ENCODE measurements at places on chromosomes 13 and 19. TPM values are rescaled to one million over a fixed set of nuclear protein-coding genes. Genes with fewer than 3 reads are reported as not detected.

POLRMT gene
- 20.5 TPM for total RNA-seq

DNA sequence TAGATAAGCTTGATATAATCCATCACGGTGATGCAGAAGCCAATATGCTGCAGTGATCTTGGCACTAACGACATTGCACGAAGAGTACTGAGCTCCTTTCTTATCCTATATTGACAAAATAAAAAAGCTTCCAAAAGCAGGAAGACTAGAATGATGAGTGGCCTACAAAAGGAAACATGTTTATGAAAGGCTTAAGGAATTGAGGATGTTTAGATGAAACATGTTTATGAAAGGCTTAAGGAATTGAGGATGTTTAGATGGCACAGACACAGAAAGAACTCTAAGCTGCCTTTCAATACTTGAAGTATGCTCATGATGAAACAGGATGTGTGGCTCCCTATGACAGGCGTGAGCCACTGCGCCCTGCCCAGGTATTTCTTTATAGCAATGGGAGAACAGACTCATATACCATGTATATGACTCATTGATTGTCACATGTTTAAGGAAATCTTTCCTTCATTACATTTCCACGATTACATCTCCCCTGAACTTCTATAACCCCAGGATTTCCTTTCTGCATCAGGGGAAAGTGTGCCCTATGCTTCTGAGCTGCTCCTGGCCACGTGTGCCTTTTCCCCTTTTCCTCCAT lies 690.8 kb upstream of the ARGLU1 start:
- no peak for DNase-seq

GTF2F2 gene
- total RNA-seq: 32.7 TPM

DNA sequence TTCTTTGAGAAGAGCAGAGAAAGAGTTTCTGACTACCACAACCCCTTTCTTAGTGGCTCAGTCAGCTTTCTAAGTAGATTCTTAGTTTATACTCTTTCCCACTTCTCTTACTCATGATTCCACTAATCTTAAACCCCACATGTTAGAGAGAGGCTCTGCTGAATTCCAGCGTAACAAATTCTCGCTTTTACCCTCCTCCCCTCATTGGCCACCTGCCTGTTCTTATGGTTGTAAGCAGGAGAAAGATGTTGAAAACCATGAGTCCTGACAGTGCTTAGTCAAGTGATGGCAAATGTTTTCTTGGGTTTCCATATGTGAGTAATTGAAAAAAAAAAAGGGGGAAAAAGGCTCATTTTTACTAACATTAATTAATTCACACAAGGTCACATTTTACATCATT lies 125.9 kb downstream of the ZDHHC20 start:
- no peak for DNase-seq

GRCh38 chr19:4730740-4731171 lies 7.1 kb upstream of the DPP9 start:
- DNase-seq: no peak

CEACAM21 gene
- 4.3 TPM for total RNA-seq

MCF2L gene
- 20.2 TPM for total RNA-seq

B3GNT3 gene
- total RNA-seq: 0.55 TPM

SPACA4 gene
- total RNA-seq: not detected

GRCh38 chr13:51910508-51910907 lies 48.7 kb downstream of the CCDC70 start:
- DNase-seq: no peak

PINLYP gene
- total RNA-seq: 6.6 TPM

DNA sequence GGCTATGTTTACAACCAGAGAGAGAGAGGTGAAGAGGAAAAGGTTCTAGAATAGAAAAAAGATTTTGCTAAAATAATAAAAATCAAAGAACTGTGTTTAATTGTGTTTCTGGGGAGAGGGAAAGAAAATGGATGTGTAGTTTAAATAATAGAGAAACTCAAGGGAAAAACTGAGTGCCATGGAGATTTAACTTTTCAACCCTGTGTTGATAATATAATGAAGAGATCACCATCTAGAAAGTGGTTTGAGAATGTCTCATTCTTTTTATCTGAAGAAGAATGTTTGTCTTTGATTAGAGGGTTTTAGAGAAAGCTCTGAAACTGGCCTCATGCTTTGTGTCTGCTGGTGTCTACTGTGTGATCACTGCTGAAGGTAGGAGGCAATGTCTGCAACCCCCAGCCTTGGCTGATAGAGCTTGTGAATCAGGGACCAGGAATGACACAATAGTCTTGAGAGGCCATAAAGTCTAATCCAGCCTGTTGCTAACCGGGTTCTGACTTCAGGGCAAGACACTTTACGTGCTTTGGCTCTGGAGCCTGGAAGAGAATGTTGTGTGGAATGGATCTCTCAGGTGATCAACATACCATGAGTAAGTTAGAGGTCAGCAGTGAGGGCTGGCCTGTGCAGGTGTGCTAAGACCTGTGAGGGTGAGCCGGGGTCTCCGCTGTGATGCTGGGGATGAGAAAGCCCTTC lies 5.4 kb downstream of the COL4A2 start:
- peak; percentile 84 for DNase-seq

All from sigmoid colon (tissue), 7 donors.